SW 1271 (cell line): ENCODE measurements at places on chromosomes 7 and 10.

DNA sequence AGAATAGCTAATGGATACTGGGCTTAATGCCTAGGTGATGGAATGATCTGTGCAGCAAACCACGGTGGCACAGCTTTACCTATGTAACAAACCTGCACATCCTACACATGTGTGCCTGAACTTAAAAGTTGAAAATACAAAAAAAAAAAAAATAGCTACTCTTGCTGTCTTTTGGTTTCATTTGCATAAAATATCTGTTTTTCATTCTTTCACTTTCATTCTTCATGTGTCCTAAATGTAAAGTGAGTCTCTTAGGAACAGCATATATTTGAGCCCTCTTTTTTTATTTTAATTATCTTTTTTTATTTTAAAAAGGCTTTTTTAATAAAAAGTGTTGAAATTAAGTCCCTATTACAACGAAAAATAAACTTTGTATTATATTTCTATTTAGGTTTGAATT lies 836.1 kb upstream of the KCND2 start:
- no peak for DNase-seq

DNA sequence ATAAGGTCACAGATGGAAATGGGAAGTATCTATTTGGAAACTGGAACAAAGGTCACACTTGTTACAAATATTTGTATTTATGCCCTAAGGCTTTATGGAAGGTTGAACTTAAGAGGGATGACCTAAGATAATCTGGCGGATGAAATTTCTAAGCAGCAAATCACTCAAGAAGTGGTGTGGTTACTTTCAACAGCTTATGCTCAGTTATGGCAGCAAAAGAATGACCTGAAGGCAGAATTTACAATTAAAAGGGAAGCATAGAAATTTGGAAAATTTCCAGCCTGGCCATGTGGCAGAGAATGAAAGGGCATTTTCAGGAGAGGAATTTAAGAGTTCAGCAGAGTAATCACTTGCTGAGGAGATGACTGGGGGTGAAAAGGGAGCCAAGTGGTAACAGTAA lies 95.8 kb upstream of the TNS3 start:
- no peak for DNase-seq

DNA sequence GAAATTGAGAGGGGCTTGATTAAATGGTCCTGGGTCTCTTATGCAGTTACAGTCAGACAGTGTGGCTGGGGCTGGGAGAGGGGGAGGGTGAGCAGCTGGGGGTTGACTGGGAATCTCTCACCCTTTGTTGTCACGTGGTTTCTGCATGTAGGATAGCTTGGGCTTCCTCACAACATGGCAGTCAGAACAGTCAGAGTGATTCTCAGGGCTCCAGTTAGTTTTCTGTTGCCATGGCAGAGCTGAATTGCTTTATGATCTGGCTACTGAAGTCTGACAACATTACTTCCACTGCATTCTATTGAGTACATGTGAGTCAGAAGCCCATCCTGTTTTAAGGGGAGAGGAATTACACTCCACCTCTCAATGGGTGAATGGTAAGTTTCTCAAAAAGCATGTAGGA lies 102.7 kb downstream of the WDR11 start:
- no peak for DNase-seq

DNA sequence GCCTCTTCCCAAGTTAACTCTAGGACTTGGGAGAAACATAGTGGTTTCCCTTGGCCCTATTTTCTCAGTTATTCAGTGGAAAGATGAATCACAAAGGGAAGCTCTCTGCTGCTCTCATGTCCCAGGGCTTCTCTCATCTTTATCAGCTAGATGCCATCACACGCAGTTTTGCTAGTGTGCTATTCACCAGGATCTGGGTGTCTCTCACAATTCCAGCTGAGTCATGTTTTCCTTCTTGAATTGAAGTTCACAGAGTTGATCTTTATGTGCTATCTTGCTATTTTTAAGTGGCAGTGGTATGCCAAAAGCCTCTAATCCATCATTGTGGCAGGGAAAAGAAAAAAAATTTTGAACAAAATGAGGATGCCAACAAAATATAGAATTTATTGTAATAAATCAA lies 101.3 kb downstream of the TWIST1 start:
- no peak for DNase-seq

GRCh38 chr10:32005050-32005449 lies 51.2 kb downstream of the KIF5B start:
- no peak for DNase-seq

- no peak for DNase-seq
Observed at GRCh38 chr10:58275908-58276307, 6.9 kb downstream of the CISD1 start.

DNA sequence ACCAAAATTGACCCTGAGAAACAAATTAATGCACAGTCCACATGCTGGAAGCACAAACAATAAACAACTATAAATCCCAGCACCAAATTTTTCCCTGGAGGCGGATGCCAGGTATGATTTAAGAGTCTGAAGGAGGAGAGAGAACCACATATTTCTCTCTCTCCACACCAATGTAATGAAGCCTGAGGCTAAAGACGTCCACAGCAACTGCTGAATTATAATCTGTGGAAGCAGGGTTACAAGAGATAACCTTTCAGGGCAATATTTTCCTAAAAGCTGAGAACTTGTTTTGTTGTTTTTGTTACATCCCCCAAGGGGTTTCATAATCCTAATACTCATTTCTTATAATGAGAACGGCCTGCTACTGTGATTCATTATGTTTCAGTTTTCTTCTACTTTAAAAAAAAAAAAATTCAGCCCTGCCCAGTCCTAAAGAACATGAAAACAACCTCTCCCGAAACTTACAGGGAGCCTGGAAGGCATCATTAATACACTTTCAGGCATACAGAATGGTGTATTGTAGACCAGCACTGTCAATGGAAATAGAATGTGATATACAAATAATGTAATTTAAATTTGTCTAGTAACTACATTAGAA lies 48.5 kb upstream of the ABLIM1 start:
- no peak for DNase-seq

- DNase-seq = no peak
Observed at GRCh38 chr10:28997734-28998133, 291.1 kb upstream of the LYZL1 start.

- no peak for DNase-seq
Observed at GRCh38 chr7:81769891-81770727, at the start of gene HGF. Gene HGF, minus strand, starts transcription at chr7:81770047. Its CDS starts 76 bp downstream, at chr7:81769971.

GRCh38 chr10:4649886-4650508 lies 176.0 kb upstream of the AKR1E2 start:
- no peak for DNase-seq

DNA sequence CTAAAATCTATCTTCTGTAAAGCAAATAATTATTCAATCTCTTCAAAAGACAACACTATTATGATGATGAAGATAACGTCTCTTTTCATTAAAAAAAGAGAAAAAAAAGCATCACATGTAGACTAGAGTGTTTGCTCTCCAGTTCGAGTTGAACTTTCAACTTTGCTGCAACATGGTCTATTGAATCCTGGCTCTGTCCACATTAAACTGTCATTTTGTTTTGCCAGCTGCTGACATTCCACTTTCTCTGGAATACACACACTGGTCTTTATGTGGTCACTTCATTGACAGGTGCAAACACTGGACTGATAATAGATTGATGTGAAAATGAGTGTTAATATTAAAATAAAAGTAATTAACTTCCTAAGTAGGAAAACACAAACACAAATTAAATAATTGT lies 61.7 kb downstream of the PTF1A start:
- DNase-seq = no peak

- DNase-seq = no peak
Observed at GRCh38 chr10:98301664-98302319, 33.8 kb upstream of the LOXL4 start.

DNA sequence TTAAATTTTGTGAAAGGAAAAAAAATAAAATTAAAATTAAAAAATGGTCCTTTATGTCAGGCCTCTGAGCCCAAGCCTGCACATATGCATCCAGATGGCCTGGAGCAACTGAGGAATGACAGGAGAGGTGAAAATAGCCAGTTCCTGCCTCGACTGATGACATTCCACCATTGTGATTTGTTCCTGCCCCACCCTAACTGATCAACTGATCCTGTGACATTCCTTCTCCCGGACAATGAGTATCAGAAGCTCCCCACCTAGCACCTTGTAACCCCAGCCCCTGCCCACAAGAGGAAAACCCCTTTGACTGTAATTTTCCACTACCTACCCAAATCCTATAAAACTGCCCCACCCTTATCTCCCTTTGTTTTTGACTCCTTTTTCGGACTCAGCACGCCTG lies 972.2 kb upstream of the GHITM start:
- no peak for DNase-seq

DNA sequence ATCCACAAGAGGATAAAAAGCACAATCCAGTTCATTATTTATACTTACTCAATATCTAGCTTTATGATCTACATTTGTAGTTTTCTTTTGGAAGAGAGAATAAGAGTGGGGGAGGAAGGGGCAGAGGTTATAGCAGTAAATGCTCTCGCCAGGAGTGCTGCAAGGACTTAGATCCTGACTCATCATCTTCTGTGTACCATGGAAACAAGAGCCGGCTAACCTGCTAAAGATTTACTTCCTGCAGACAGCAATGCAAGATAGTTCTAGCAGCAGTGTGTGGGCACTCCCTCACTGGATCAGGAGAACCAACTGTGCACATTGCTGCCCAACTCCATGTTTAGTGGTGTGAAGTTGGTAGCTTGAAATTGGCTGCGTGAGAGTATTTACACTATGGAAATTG lies 47.7 kb upstream of the TRIL start:
- no peak for DNase-seq

DNA sequence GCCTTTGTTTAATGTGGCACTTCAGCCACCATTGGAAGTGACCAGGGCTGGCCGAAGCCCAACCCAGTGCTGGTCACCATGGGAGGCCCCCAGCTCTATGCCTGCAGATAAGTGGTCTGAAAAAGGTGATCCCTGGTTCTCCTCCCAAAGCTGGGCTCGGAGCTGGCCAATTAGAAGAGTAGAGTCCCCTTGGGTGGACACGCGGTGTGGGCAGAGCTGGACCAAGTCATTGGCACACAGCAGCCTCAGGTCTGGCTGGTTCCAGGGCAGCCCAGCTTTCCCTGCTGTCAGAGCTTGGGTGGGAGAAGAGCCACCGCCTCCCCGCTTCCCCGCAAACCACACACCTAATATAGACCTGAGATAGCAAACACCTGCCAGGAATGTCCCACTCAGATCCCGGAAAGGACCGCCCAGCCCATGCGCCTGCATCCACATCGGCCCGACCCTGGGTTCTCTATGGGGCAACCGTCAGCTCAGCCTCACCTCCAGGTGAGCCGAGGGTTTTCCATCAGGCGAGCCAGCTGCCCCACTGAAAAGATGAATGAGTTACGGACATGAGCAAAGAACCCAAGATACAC lies 84.3 kb downstream of the TCERG1L start:
- DNase-seq = no peak
